ENCODE measurements at places on chromosomes 2 and 18. TPM values are rescaled to one million over a fixed set of nuclear protein-coding genes. Genes with fewer than 3 reads are reported as not detected.

- H3K27me3 ChIP-seq, result no peaks in the 10 kb centered on the region
- no peaks in the 10 kb centered on the region for H3K36me3 ChIP-seq
- peak; percentile 63 for DNase-seq
- H3K4me1 ChIP-seq, result peaks cover 1% of the 10 kb centered on the region
- peak overlapping the region; percentile 79 for H3K4me3 ChIP-seq
Observed at GRCh38 chr2:85134255-85134895, 1.2 kb downstream of the TCF7L1 start.

- H3K4me3 ChIP-seq, result no peak overlapping the region
- H3K36me3 ChIP-seq, result no peaks in the 10 kb centered on the region
- H3K27ac ChIP-seq, result no peak overlapping the region
- no peak for DNase-seq
Observed at GRCh38 chr2:167940346-167940725, 307.1 kb downstream of the STK39 start.

GRCh38 chr2:29528891-29529520 is 392.4 kb downstream of the ALK start:
- no peak overlapping the region for H3K4me3 ChIP-seq
- no peak for DNase-seq
- no peak overlapping the region for H3K27ac ChIP-seq
- no peaks in the 10 kb centered on the region for H3K36me3 ChIP-seq
- H3K4me1 ChIP-seq, result no peaks in the 10 kb centered on the region
- no peaks in the 10 kb centered on the region for H3K27me3 ChIP-seq

DNA sequence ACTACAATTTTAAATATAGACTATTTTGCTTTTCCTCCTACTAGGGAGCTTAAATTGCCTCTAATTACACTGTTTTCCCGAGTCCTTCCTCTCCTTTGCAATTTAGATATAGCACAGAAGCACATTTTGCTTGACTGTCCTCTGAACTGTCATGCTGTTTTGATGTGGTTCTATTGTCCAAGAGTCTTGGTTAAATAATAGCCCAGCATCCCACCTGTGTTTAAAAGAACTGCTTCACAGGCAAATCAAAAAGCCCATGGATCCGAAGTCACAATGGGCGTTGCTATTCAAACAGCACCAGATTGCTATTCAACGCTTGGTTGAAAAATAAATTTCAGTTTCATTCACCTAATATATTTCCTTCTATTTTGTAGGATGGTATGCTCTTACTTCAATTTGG is 22.3 kb upstream of the ACTR3 start:
- H3K36me3 ChIP-seq, result no peaks in the 10 kb centered on the region
- DNase-seq, result no peak
- no peak overlapping the region for H3K27ac ChIP-seq

DNA sequence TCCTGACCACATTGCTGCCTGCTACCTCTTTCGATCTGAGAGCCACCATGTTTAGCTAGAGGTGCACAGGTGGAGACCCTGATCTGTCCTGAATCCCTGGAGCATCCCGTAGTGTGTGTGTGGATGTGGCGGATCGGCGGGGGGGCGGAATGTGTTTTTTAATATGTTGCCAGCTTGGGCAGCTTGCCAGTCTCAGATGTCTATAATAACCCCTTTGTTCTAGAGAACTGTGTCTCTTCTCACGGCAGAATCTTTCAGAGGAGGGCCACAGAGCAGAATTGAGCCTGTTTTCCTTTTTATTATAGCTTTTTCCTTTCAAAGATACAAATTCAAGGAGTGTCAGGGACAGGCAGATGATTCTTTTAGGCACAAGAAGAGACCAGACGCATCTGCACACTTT is 934.1 kb upstream of the KLHL29 start:
- H3K27me3 ChIP-seq, result no peaks in the 10 kb centered on the region
- no peaks in the 10 kb centered on the region for H3K4me1 ChIP-seq
- no peak for DNase-seq
- H3K36me3 ChIP-seq, result no peaks in the 10 kb centered on the region

The SLC14A1 gene
- total RNA-seq, result 0.42 TPM

The ADAM17 gene
- 24.3 TPM for total RNA-seq

The DSG1 gene
- not detected for total RNA-seq

The GATA6 gene
- 177 TPM for total RNA-seq

The APOB gene
- total RNA-seq, result 2.6 TPM

All from ovary (tissue), 10 donors.